8988T (cell line): ENCODE measurements at places on chromosomes 4 and X.

DNA sequence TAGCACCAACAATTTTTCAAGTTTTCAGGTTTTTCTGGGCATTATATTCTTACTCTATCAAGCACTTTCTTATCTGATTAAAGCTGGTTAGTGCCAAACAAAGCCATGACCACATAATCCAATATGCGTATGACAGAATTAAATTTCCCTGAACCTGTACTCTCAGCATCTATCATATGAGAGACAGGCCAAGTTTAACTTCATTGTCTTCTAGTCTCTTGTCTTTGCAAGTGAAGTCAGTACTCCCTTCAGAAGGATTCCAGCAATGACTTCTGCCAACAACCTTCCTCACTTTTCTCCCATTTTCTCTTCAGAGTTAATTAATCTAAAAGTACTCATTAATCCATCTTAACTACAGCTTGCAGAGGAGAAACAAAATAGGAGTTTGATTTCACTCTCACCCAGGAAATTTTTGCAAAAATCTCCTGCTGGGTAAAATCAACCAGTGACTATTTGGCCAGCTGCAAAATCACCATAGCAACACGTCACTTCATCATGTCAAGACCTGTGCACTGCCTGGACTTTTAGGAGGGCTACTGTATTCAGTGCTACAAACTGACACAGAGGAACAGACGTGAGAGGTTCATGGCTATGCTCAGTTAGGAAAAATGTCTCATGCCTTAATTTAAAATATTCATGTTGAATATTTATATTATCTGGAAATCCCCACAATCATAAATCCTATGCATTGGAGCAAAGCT lies 208.4 kb downstream of the ANTXR2 start:
- DNase-seq: no peak

DNA sequence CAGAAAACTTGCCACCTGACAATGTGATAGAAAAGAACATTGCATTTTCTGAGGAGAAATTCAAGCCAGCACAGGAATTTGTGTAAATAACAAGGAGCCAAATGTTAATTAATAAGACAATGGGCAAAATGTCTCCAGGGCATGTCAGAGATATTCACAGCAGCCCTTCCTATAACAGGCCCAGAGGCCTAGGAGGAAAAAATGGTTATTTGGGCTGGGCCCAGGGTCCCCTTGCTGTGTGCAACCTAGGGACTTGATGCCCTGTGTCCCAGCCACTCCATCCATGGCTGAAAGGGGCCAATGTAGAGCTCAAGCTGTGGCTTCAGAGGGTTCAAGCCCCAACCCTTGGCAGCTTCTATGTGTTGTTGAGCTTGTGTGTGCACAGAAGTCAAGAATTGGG lies 55.5 kb upstream of the GABRG1 start:
- no peak for DNase-seq

DNA sequence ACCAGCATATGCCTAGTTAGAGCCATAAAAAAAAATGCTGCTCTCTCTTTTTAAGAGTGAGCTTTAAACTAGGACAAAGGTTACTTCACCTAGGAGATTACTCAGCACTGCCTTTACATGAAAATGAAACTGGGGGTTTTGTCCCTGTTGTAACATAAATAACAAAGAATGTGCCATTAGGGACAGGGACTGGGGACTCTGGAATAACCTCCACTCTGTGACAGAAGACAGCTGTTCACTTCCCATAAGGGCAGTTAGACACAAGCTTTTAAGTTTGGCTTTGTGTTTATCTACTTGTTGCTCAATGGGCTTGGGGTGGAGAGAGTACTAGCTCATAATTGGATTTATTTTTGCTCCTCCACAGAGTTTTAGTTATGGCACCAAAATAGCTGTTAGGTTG lies 11.9 kb downstream of the ENPEP start:
- no peak for DNase-seq

GRCh38 chr4:56505269-56506130 lies at the start of gene ARL9:
Gene ARL9 (plus strand): TSS chr4:56505791. CDS start chr4:56505863, 72 bp downstream.
- no peak for DNase-seq
